ENCODE measurements at places on chromosomes 7 and 10.

GRCh38 chr10:4776234-4776638 is 49.8 kb upstream of the AKR1E2 start:
- no peak for DNase-seq

DNA sequence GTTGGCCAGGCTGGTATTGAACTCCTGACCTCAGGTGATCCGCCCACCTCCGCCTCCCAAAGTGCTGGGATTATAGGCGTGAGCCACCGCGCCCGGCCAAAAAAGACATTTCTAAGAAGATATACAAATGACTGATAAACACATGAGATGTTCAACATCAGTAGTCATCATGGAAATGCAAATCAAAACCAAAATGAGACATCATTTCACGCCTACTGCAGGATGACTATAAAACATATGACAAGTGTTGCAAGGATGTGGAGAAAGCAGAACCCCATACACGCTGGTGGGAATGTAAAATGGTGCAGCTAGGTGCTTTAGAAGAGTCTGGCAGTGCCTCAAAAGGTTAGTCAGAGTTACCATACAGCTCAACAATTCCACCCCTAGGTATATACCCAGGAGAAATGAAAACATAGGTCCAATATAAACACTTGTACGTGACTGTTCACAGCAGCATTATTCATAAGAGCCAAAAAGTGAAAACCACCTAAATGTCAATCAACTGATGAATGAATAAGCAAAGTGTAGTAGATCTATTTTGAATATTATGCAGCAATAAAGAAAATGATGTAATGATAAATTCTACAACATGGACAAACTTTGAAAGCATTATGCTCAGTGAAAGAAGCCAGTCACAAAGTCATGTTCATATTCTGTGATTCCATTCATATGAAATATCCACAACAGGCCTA is 24.5 kb downstream of the TMEM209 start:
- peak; percentile 9 for DNase-seq

DNA sequence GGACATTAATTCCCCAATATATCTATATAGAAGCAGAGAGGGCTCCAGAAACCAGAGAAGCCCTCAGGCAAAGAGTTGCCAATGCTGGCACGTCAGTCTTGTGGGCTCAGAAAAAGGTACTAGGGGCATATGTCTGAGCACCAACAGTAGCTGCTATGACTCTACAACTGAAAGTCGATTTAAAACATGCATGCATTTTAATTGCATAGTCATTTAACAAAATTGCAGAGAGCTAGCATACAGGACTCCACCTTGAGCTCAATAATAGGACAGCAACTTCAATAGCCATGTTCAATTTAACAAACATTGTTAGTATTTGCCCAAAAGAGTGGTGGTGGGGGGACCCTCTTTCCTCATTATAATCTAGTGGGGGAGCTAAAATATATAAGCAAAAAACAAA is 126.5 kb downstream of the AMPH start:
- DNase-seq = no peak

GRCh38 chr7:43199371-43200160 is 87.1 kb downstream of the HECW1 start:
- DNase-seq = no peak
